ENCODE measurements at places on chromosomes 2 and 18.

DNA sequence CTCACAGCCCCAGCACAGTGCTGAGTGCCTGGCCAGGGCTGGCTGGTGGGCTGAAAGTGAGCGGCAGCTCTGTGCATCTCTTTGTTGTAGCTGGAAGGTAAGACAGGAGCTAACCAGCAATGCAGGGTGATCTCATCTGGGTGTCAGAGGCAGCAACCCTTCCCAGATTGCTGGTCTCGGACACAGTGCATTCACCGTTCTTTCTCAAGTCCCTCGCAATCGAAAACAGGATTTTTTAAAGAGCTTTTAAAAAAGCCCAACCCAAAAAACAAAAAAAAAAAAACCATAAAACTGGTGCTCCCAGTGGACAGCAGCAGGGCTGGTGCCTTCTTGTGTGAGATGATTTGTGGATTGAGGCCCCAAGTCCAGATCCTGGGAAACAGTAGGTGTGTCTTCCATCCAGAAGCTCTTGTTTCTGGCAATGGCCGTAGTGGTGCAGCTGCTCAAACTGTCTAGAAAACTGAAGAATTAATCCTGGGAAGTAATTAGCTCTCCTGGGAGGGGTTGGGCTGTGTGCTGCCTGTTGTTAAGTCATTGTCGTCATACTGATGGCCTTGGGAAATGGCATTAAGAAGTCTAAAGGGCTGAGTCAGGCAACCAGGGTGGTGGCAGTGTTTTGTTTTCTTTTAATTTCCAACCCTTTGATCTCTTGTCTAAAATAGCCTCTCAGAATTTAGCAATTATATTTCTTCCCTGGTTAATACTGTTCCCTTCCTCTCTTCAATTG, 156.7 kb downstream of the KLHL29 start:
- no peak for DNase-seq

DNA sequence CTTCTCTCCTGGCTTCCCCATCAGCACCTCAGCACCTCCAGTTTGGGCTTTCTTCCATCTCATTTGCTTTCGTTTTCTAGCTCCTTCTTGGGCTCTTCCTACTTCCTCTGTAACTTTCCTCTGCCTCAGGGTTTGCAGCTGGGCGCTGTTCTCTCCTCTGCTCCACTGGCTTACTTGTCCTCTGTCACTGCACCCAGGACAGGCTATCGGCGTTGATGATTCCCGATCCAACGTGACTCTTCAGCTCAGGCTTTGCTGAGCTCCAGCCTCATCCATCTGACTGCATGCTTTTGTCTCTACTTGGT, 362.4 kb downstream of the CYRIA start:
- DNase-seq = no peak

GRCh38 chr2:27893006-27893405, 2.5 kb downstream of the BABAM2 start:
- DNase-seq = no peak

GRCh38 chr18:77866351-77866750, 616.7 kb downstream of the GALR1 start:
- no peak for DNase-seq

GRCh38 chr18:33556846-33557245, 21.2 kb upstream of the ASXL3 start:
- no peak for DNase-seq

- DNase-seq = no peak
Observed at GRCh38 chr2:197010200-197011020, 83.9 kb upstream of the PGAP1 start.

DNA sequence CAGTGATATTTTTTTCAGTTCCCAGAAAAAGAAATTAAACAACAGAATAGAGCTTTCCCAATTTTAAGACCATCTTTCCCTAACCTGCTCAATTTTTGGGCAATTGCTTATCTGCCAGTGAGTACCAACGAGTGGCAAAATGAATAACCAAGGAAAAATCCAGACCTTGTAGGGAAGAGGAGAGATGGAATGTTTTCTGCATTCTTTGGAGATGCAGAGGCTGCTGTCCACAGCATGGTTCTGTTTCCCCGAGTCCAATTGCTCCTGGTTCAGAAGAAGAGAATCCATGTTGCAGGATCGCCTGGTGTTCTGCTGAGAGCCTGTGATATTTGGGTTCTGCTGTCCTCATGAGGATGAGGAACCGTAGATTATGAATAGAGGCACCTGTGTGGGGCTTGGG, 68.2 kb upstream of the MGAT5 start:
- DNase-seq = no peak

DNA sequence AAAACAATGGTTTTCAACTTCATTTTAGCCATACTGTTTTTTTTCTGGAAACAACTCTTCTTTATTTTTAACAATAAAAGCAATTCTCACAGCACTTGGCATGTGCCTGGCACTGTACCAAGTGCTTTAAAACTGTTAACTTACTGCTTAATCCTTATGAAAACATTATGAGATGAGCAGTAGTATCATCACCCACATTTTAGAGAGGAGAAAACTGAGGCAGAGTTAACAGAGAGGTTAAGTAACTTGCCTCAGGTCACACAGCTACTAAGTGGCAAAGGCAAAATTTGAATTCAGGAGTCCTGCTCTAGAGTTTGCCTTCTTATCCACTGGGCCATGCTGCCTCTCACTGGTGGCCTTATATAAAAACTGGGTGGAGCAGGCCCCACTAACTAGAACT, 23.2 kb downstream of the CTIF start:
- no peak for DNase-seq

- DNase-seq = no peak
Observed at GRCh38 chr2:164203131-164203530, 418.2 kb downstream of the GRB14 start.

- no peak for DNase-seq
Observed at GRCh38 chr18:53909668-53910067, 314.8 kb downstream of the MBD2 start.

- no peak for DNase-seq
Observed at GRCh38 chr2:240523451-240524281, 34.1 kb downstream of the ANKMY1 start.

DNA sequence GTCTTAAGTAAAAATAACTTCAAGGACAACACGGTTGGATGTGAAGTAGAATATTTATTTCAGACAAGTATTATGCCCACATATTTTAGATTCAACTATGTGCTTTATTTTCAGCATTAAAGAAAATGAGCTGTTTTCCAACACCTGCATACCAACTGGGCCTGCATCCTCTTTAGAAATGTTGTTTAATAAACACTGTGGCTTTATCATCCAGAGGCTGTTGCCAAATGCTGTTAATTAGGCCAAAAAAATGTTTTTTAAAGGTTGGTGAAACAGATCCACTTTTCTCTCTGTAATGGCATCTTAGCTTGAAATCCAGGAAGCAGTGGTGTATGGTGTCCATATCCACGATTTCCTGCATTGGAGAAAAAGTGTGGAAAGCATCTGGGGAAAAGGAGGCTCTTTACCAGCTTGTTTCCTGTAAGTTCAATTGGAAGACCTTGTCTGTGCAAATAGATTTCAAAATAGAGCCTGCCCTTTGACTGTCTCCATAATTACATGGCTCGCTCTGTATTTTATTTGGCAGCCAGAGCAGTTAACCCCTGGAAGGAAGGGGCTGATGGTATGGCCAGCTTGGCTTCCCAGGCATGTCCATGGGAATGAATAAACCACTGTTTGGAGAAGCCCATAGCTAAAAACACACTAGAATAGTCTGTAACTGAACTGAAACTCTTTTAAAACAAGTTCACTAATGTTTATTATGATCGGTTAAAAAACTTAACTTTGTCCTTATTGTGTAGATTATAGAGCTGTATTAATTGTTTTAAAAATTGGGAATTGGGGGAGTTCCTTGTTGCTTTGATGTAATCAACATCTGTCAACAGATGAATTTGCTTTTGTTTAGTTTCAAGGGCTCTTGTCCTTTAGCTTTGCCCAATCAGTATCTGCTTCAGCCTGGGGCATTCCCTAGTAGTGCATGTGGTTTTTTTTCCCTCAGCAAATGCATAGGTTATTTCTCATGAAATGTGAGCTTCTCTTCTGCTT, 33.0 kb upstream of the DLX1 start:
- no peak for DNase-seq

GRCh38 chr18:44170208-44170880, 510.3 kb upstream of the SETBP1 start:
- DNase-seq = no peak

GRCh38 chr18:76859474-76860339, 37.4 kb downstream of the ZNF236 start:
- no peak for DNase-seq

- DNase-seq = no peak
Observed at GRCh38 chr2:147293991-147294824, 550.6 kb upstream of the ACVR2A start.

DNA sequence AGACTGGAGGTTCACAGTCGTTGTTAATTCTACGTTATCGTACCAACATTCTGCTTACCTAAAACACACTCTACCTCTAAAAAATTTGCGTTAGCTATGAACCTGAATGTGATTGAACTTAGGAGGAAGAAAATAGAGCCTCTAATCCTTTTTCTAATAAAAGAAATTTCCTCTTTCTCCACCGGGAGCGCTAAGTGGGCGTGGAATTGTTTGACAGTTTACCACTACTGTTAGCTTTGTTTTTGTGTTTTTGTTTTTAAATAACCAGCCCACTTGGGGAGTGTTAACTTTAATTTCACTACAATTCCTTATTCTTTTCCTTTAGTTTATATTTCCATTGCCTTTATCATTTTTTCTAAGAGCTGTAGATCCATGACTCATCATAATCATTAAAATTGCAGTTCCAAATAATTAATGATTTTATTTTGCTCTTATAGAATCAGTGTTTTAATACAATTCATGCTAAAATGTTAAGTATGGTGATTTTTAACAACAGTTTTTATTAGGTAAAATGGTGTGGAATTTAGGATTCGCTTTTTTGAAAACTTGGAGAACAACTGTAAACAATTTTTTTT, 55.0 kb upstream of the ITM2C start:
- no peak for DNase-seq

GRCh38 chr2:6919901-6920742, 2.9 kb downstream of the RNF144A start:
- no peak for DNase-seq

GRCh38 chr2:182381225-182381624, 45.6 kb downstream of the PDE1A start:
- DNase-seq = no peak

DNA sequence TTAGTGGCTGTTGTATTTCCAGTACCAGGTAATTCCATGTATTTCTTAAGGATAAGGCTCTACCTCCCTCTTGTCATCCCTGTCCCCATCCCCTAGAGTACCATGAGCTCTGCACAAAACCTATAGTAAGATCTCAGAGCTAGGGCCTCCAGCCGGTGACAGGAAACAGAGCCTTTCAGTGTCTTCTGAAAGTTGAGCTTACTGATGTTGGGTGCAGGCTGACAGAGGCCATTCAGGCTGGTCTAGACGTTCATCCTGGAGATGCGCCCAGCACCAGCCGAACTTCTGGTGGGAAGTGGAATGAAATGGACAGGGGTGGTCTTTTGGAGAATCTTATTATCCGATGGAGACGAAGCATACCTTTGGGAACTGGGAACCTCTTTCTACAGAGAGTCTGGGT, 16.7 kb upstream of the LYPD6B start:
- DNase-seq = no peak

DNA sequence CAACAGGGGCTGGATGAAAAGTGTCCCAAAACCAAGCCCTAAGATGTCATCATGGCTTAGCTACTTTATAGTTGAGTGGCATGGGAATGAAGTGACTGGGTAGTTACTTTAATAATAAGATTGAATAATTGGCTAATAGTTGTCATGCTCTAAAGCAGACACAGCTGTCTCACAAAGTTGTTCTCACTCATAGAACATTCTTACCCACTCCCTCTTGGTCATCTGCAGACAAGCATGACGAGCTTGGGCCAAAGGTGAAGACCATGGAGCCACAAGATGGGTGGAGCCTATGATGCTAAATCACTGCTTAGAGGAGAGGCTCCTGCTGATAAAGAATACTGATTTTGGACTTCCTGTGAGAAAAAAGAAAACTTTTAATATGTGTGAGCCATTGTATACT, 62.4 kb upstream of the MMADHC start:
- DNase-seq = no peak

Data from effector CD8-positive, alpha-beta T cell (primary cell).